ENCODE measurements at places on chromosomes 1 and 21.

- no peak for DNase-seq
Observed at GRCh38 chr1:1086911-1087341, 12.8 kb upstream of the RNF223 start.

- no peak for DNase-seq
Observed at GRCh38 chr1:81808760-81809159, 8.0 kb downstream of the ADGRL2 start.

DNA sequence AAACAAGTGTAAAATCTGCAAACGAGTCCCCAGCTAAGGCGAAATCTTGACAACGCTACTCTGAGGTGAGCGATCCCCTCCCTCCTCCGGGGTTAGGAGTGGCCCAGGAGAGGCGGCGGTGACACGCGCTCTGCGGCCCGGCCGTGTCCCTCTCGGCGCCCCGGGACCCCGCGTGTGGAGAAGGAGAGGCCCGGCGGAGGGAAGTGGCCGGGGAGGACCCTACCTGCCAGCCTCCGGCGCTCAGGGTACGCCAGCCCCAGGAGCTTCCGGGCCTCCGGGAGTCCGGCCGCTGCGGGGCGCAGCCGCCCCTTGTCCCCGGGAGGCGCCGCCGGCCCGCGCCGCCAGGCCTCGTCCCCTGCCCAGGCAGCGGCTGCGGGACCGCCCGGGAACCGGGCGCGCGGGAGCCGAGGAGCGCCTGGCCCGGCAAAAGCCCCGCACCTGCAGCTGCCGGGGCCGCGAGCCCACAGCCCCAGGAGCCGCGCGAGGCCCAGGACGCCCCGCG lies 543 bp downstream of the ABCB10 start:
- peak; percentile 59 for DNase-seq

- DNase-seq: no peak
Observed at GRCh38 chr1:69738458-69739250, 170.9 kb downstream of the LRRC7 start.

DNA sequence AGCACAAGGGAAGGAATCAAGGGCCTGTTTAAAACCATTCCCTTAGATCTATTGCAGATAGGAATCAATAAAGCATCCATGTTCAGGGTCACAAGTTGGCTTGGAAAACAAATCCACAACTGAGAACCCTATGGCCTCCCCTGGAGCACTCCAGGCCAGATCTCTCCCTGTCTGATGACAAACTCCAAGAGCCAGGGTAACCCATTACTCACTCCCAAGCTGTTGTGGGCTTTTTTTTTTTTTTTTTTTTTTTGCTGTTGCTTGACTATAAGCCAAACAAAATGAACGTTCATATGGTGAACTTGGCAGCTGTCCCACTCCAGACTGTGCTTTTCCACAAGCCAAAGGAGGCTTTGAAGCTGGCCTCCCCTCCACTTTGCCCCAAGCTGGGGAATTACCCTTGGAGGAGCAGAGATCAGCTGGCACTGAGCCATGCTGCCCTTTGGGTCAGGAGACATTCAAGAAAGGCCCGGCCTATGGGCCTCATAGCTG lies 35.7 kb upstream of the VAV3 start:
- DNase-seq: no peak

- DNase-seq: no peak
Observed at GRCh38 chr1:229133811-229134210, 137.1 kb upstream of the RAB4A start.

DNA sequence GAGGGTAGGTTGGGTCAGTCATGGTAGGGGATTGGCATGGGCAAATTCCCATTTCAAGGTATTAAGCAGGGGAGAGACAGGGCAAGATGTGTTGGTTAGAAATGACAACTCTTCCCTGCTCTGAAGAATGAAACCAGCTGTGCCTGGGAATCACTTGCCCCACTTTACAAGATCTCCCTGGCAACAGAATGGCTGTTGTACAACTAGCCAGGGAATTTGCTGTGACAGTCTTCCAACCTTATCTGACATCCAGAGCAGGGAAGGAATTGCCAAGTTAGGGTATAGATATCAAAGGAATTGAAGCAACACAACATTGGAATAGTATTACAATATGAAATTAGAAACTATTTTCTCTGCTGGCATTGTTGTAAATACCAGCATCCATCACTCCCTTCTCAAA lies 154.7 kb downstream of the CACNA1E start:
- no peak for DNase-seq

DNA sequence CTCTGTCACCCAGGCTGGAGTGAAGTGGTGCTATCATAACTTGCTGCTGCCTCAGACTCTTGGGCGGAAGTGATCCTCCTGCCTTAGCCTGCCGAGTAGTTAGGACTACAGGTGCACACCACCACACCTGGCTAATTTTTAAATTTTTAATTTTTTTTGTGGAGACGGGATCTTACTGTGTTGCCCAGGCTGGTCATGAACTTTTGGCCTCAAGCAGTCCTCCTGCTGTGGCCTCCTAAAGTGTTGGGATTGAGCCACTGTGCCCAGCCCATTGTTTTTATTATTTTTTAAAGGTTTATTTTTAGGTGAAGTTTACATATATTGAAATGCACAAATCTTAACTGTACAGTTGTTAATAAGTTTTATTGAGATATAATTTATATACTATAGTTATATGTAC lies 3.2 kb downstream of the MTF2 start:
- no peak for DNase-seq

DNA sequence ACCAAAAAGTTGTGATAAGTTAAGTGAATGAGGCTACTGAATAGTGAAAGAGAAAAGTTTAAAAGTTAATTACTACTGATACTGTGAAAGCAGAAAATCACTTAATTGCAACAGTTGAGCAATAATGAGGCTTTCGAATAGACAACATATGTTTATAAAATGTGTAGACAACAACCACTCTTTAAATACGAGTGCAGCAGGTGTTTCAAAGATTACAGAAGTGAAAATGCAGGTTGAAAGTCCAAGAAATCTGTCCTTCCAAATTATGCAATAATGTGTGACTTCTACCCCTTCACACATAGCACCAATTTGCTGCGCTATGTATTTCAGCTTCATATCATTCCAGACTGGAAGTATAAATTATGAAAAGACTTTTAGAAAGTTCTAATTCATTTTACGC lies 213.0 kb downstream of the COL24A1 start:
- no peak for DNase-seq

DNA sequence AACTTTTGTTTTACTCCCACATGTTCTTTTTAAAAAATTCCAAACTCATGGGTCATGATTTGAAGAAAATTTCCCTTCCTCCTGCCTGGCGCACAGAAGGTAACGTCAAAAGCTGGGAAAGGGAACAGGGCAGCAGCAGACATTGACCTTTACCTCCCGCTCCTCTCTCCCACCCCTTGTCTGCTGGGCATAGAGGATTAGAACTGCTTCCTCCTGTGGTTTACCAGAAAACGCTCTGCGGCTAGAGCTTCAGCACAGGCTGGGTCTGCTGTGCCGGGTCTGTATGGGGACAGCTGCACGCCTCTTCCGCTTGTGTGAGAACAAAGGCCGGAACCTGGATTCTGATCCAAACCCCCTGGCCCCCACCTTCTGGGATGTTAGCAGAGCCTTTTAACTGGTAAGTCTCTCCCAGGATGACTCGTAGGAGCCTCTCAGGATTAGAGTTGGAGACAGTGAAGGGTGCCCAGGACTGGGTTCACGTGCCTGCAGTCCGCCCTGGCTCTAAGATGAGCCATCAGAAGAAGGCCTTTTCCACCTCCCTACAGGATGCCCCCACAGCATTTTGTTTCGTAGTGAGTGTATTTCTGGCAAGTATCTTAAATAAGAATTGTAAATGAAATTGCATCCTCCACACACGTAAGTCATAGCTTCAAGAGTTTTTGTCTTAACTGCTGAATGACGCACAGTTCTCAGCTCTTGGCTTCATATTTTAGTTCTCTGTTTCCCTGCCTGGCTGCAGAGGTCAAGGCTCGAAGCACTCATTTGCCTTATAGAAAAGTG lies 5.2 kb downstream of the H6PD start:
- DNase-seq: peak; percentile 75

GRCh38 chr1:36232212-36233095 lies 8.2 kb downstream of the THRAP3 start:
- no peak for DNase-seq

- no peak for DNase-seq
Observed at GRCh38 chr1:168430321-168430720, 113.5 kb downstream of the XCL2 start.
